Activated T-helper 17 cell treated with anti-CD3 and anti-CD28 coated beads, Interleukin-2, amount 50 U/mL, for 72 hours (primary cell): ENCODE measurements at places on chromosomes 4 and X.

DNA sequence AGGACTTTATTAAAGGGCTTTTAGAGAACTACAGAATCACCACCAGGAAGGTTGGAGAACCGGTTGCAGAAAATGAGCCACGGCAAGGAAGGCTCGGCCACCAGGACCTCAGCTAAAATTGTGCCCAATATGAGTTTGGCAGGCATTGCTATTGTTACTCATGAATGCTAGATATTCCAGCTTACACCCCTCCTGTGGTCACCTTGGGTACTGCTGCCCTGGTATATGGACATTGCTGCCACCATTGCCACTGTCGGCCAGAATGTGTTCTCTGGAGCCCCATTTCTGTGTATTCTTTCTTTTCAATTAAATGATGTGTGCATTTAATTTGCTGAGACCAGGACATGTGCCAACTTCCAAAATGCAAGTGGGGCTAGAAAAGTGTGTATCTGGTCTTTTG lies 626.7 kb upstream of the BOD1L1 start:
- no peak for ATAC-seq

DNA sequence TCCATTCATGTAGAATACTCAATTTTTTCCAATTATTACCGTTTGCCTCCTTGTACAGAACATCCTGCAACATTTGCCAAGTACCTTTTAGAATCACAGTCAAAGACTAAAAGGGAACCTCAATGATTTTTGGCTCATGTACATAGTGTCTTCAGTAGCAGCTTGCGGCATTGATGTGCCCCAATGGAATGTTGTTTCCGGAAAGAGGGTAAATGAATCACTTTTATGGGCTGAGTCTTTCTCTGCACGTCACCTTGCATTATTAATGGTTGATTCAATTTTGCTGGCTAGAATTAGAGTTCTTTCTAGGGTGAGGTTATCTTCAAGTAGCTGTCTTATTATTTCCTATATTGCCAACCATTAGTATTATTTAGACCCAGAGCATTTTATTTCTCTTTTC lies 116.9 kb upstream of the GABRA2 start:
- no peak for ATAC-seq

DNA sequence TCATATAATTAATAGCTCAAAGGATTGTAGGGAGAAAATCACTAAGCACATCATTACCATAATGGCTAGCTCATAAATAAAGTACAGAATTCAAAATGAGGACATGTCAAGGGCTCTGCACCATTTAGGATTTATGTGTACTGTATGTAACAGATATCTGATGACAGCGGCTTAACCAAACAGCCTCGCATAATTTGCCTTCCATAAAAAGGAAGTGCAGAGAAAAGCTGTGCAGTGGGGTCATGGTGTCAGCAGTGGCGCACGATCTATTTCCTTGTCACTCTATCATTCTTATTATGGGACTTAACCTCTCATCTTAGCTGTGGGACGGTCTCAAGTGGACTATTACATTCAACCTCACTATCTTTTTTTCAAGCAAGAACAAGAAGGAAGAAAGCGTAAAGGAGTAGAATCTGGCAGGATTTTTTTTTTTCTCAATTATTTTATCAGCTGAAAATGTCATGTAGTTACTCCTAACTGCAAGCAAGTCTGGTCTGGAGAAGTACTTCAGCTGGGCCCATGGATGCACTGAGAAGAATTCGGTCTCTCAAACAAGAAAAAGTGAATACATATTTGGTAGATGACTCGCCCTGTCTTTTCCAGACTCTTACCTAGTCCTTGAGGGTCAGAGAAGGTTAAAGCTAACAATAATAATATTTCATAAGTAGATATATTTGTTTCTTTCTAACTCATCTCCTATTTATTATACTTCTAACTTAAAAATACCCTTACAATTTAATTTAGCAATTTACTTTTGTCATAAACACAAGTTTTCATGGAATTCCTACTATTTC lies 94.6 kb downstream of the COX18 start:
- ATAC-seq, result no peak

- ATAC-seq, result peak; percentile 94
These were observed 219.0 kb upstream of the CPEB2 start for GRCh38 chr4:14783011-14783877.

GRCh38 chr4:25782482-25782881 lies 80.3 kb downstream of the SEL1L3 start:
- no peak for ATAC-seq

GRCh38 chrX:110051559-110051958 lies 48.6 kb downstream of the TMEM164 start:
- no peak for ATAC-seq

DNA sequence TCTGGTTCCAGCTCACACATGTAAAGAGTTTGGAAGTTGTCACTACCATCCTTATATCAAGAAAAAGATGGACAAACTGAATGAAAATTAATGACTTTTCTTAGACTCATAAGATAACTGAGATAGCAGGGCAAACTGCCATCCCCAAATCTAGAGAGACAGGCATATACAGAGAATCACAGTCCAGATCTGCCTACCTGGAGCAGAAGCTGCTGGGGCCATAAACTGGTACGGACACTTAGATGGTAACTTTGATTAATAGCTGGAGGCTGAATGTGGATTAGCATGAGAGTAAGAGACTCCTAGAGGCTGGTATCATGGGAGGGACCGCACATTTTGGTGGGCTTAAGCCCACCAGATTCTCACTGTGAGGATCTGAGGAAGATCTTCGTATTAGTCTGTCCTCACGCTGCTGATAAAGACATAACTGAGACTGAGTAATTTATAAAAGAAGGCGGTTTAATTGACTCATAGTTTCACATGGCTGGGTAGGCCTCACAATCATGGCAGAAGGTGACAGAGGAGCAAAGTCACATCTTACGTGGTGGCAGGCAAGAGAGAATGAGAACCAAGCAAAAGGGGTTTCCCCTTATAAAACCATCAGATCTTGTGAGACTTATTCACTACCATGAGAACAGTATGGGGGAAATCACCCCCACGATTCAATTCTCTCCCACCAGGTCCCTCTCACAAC lies 10.8 kb upstream of the POLA1 start:
- ATAC-seq, result peak; percentile 98

DNA sequence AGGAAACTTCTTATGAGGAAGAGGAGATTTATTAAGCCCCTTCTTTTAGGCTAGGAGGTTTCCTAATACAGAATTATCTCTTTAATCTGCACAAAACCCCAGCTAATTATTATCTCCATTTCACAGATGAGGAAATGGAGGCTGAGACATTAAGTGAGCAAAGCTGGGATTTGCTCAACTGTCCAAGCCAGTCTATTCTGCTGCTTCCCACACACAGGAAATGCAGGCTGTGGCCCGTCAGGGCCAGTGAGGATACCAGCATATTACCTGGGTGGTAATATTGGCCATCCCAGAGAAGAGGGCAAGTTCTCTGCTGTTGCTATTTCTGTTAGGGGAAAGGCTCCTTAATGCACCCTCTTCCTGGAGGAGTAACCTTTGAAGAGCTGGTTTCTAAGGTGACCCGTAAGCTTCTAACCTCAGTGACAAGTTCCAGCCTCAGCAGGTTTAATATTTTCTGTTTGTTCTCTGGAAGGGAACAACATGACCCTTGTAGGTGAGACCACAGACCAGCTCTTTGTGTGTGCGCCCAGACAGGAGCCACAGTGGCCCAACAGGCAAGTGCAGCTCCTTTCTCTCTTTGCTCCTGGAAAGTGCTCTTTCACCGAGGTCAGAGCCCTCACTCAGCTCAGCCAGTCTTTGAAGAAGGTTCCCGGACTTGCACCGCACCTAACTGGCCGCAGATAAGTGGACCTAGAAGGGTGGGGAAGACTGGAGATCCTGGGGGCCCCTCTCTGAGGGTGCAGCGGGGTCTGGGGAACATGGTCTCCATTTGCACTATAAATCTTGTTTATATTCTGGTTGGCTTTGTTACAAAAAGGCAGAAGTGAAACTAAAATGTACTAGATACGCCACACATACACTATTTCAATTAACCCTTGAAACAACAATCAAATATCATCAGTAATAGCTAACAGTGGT lies 35.5 kb downstream of the TBC1D9 start:
- peak; percentile 9 for ATAC-seq

GRCh38 chr4:1588306-1588705 lies 95.8 kb downstream of the FAM53A start:
- ATAC-seq, result no peak

- no peak for ATAC-seq
These were observed 346.8 kb downstream of the NR3C2 start for GRCh38 chr4:148095346-148095923.

DNA sequence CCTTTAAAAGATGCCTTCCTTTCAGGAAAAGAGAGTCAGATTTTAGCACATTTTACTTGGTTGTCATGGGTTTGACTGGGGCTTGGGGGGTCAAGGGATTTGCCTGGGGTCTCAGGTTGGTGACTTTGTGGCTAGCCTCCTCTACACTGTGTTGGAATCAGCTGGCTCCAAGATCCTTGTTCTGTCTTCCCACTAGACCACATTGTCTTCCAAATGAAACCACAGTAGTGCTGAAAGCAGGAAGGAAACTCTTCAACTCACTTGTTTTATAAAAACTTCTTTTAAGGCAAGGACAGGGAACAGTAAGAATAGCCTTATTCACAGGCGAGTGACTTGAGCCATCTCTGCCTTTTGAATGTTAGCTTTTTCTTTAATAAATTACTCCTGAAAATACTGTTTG lies 37.0 kb upstream of the OTUD4 start:
- no peak for ATAC-seq

- no peak for ATAC-seq
These were observed 2.4 kb downstream of the ANKRD50 start for GRCh38 chr4:124710015-124710741.

DNA sequence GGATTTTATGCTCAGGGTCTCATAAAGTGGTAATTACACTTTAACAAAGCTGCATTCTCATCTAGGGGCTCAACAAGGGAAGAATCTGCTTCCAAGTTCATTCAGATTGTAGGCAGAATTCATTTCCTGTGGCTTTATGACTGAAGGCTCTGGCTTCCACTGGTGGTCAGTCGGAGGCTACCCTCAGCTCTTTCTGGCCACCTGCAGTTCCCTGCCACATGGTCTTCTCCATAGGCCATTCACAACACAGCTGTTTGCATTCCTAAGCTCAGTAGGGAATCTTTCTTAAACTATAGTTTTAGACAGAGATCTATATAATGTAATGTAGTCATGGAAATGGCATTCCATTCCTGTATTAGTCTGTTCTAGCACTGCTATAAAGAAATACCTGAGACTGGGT lies 973.0 kb upstream of the SLIT2 start:
- no peak for ATAC-seq

GRCh38 chrX:69556060-69557011 lies 52.2 kb downstream of the NALF2 start:
- no peak for ATAC-seq

- ATAC-seq, result no peak
These were observed 249.0 kb upstream of the VCX3A start for GRCh38 chrX:6783912-6784311.

DNA sequence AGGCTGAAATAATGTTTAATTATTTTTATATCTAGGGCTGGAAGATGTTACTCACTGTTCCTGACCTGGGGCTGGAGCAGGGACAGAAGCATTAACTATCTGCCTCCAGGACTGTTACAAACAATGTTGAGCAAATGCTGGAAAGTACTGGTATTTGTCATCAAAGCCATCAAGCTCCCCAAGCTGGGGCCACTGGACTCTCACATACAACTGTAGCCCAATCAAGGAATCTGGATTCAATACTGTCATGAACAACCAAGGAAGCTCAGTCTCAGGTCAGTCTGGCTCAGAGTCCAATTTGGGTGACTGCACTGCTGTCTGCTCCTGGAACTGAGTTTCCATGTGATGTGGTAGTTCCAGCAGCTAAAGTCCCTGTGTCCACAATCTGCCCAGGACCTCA lies 50.4 kb downstream of the APOO start:
- ATAC-seq, result no peak

- no peak for ATAC-seq
These were observed 70.8 kb upstream of the HHIP start for GRCh38 chr4:144575181-144575580.

DNA sequence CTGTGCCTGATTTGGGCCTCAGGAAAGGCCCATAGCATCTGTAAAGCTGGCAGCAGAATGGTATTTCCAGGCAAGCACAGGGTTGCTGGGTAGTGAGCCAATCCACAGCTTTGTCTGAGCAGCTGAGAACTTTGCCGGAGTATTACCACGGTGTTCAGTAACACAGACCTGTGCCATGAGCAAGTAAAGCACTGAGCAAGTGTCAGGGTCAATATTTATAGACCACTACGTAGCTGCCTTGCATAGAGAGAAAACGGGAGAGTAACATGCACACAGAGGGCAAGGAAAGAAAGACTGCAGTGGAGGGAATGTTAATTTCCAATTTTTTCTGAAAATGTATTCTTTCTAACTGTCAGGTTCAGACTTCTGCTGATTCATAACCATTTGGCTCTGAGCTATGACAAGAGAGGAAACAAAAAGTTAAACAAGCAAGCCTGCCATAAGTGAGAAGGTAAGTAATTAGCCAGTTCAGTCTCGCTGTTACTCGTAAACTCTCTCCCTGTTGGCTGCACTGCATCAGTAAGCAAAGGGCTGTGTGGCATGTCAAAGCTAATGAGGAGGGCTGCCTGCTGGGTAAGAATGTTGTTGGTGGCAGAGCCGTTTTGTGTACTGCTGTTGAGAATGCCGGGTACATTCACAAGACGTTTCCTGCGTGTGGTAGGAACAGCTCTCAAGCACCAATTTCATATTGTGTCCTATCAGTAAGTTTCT lies 238.1 kb downstream of the BMPR1B start:
- ATAC-seq, result no peak

DNA sequence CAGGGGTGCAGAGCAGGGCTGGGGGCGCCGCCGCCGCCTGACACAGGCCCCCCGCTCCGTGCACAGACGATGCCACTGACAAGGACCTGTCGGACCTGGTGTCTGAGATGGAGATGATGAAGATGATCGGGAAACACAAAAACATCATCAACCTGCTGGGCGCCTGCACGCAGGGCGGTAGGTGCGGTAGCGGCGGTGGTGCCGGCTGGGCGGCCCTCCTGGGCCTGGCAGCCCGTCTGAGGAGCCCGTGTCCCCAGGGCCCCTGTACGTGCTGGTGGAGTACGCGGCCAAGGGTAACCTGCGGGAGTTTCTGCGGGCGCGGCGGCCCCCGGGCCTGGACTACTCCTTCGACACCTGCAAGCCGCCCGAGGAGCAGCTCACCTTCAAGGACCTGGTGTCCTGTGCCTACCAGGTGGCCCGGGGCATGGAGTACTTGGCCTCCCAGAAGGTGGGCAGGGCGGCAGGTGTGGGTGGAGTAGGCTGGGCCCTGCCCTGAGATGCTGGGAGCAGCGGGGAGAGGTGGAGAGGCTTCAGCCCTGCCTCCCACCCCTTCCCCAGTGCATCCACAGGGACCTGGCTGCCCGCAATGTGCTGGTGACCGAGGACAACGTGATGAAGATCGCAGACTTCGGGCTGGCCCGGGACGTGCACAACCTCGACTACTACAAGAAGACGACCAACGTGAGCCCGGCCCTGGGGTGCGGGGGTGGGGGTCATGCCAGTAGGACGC lies 12.6 kb downstream of the FGFR3 start:
- no peak for ATAC-seq

DNA sequence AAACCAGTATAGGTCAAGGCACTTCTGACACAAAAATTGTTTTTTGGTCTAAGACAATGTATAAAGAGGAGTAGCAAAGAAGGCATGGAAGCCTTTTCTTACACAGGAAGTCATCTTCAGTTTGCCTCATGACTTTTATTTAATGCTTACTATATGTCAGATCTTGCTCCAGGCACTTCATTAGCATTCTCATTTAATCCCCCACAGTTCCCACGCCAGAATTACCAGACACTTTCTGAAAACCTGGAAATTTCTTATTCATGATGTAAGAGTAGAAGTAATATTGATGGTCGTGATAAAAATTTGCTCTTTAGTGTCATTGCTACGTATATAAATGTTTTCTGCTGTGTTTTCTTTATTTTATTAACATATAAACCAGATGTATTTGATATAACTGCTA lies 39.2 kb downstream of the ARHGEF38 start:
- no peak for ATAC-seq

GRCh38 chrX:132114607-132115006 lies 13.2 kb downstream of the FRMD7 start:
- no peak for ATAC-seq
